ENCODE measurements at places on chromosomes 16 and 17.

- peak; percentile 86 for DNase-seq
Measured at GRCh38 chr16:9042964-9043680, 48.3 kb upstream of the HAPSTR1 start.

DNA sequence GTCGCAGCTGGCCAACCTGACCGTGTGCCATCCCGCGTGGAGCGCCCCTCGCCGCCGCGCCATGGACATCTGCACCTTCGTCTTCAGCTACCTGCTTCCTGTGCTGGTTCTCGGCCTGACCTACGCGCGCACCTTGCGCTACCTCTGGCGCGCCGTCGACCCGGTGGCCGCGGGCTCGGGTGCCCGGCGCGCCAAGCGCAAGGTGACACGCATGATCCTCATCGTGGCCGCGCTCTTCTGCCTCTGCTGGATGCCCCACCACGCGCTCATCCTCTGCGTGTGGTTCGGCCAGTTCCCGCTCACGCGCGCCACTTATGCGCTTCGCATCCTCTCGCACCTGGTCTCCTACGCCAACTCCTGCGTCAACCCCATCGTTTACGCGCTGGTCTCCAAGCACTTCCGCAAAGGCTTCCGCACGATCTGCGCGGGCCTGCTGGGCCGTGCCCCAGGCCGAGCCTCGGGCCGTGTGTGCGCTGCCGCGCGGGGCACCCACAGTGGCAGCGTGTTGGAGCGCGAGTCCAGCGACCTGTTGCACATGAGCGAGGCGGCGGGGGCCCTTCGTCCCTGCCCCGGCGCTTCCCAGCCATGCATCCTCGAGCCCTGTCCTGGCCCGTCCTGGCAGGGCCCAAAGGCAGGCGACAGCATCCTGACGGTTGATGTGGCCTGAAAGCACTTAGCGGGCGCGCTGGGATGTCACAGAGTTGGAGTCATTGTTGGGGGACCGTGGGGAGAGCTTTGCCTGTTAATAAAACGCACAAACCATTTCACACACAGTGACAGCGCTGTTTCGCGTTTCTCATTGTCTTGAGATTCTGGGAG is 2.0 kb upstream of the ZACN start:
- DNase-seq: no peak

- no peak for DNase-seq
Measured at GRCh38 chr17:39926588-39927100, 757 bp downstream of the ORMDL3 start.

DNA sequence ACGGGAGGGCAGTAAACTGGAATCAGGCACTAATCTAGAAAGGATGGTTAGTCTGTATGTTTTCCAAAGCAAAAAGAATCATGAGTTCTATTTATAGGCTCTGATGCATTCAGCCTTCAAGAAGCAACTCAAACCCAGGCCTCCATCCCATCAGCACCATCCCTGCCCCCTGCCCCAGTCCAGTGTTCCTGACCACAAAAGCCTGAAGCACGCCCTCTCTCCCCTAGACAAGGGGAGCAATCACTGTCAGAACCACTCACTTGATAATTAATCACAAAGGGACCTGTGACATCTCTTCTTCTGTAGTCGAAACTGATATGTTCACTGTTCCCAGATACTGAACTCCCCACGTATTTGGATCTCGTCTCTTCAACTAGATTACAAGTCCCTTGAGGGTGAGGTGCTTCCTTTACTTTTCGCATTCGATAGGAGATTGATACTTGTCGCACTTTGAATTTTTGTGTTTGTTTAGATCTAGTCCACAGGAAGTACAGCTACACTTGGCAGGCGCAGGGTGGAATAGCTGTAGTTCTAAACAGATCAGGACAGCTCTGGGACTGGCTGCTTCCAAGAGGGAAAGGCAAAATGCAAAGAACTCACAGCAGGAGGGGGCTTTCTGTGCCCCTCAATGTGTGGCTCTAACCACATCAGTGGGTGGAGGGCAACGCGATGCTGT is 36.4 kb upstream of the CCDC182 start:
- no peak for DNase-seq

DNA sequence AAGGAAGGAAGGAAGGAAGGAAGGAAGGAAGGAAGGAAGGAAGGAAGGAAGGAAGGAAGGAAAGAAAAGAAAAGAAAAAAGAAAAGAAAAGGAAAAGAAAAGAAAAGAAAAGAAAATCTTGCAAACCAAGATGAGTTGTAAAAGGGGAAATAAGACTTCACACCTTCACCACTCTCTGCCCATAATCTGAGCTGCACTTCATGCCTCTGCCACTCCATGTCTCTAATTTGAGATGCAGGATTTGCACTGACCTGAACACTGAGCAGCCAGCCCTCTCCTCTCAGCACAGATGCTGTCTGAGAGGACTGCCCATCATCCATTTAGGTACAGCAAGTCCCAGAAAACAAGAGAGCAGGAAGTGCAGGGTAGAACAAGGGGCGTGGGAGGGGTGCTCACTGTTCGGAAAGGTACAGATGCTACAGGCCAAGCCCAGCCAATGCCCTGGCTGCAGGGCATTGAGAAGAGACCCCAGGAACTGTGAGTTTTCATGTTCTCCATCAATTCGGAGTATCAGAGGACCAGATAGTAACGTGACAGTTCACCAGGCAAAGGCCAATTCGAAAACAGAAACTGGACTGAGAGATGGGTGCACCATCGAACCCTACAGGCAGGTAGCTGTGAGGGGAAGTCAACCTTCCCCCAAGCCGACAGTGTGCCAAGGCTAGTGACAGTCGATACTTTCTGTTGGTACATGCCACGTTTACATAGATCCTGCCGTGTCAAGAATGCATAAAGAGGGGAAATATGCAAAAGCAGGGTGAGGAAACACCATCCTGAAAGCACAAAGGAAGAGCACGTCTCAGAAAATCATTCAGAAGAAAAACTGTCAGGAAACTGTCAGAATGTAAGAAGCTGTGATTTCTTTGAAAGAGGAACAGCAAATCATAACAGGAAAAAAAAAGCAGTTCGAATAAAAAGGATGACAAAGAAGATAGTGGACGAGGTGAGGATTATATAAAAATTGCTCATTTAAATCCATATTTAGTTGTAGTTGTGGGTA is 142.0 kb upstream of the RCVRN start:
- no peak for DNase-seq

- DNase-seq: no peak
Measured at GRCh38 chr16:67996666-67997065, 2.6 kb downstream of the DPEP2 start.

GRCh38 chr16:78476615-78477014 is 377.2 kb downstream of the WWOX start:
- DNase-seq: no peak

DNA sequence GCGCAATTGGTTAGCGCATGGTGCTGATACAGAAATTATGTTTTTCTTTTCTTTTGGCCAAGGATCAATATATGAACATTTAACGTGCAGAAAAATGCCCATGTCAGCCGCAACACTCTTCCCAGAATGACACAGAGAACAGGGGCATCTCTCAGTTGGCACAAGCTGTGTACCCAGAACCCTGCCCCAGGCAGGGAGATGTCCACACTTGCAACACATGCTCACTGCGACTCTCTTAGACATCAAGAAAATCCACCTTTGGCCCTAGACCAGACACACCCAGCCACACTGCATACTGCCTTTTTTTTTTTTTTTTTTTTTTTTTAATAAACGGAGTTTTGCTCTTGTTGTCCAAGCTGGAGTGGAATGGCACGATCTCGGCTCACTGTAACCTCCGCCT is 17.0 kb downstream of the PITPNA start:
- no peak for DNase-seq

DNA sequence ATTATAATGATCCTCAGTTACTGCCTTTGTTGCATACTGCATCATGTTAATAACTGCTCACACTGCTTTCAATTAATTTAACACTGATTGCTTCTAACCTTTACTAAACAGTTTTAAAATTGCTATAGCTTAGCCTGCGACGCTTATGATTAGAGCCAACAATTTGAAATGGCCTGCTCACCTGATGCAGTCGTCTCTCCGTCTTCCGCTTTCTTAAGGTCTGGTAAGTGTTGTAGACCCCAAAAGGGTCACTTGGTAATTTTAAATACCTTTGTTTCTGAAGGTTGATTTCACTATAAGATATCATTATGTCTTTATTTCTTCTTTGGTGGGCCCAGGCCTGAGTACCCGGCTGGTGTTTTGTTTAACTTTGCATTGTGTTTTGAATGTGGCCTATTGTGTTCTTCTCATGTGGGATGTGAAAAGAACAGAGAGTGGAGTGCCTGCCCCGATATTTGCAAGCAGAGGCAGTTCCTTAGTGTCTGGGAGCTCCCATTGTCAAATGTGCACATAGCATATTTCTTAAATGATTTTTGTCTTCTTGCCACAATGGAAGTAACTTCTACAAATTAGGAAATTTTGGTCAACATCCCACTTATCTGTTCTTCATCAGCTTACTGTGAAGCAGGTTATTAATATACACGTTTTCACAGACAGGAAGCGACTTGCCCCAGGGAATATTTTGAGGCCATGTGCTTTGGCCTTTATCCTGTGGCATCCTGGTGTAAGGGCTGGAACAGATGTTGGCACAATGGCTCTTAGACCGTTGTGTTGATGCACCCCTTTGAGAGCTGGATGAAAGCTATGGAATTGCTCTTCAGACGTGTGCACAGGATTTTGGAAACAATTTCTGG is 2.9 kb downstream of the PHKB start:
- DNase-seq: no peak

GRCh38 chr17:39631403-39631802 is 4.7 kb downstream of the PPP1R1B start:
- DNase-seq: no peak

GRCh38 chr16:7653746-7654461 is 321.3 kb downstream of the RBFOX1 start:
- no peak for DNase-seq

DNA sequence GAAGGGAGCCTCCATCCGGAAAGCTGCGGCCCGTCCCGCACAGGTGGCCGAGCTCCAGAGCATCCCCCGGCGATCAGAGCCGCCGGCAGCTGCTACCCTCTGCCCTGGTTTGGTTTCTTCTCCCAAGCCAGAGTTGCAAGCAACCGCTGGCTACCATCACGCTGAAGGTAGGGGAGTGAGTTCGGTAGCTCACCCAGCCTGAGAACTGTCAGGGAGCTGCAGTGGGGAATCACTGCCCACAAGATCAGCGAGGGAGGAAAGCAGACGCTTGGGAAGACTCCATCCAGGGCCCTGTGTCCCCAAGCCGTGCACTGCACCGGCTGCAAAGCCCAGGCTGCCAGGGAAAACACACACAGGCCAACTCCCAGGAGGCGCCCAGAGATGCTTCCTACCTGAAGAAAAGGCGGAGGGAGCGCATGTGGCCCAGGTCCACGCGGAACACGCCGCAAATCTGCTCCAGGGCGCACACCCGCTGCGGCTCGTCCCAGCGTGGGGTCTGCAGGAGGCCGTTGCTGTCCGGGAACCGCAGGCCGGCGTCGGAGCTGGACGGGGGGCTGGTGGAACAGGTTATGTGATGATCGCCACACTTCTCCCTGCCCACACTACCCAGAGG is 83.3 kb downstream of the TBC1D16 start:
- no peak for DNase-seq

All from fibroblast of skin of left quadriceps (primary cell).